Liver (tissue), 10 donors: ENCODE measurements at places on chromosomes 3 and 15.

DNA sequence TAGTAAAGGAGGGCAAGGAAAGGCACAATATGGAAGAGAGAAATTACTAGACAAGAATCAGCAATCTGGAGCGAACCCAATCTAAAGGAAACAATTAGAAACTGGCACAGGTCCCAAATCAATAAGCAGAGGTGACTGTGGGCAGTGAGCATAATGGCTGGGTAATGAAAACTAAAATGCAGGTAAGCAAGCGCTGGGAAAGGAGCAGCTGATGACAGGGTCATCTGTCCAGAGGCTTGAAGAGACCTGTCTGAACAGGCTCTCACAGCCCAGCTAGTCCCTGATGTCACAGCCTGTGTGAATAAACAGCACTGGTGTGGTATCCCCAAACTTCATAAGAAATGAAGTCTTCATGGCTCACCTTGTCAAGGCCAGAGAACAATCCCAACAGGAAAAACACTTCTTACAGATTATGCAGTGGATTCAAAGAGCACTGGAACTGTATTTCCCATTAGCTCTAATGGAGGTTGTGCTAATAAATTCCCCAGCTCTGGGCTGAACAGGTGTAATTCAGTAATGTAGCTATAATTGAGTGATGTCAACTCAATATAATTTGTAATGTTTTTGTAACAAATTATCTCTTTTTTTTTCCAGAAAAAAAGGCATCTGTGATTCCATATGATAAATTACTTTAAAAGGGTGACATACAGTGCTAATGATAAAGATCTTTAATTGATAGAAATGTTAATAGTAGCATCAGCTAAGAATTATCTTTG, 197.3 kb downstream of the FHIT start:
- no peak for DNase-seq

DNA sequence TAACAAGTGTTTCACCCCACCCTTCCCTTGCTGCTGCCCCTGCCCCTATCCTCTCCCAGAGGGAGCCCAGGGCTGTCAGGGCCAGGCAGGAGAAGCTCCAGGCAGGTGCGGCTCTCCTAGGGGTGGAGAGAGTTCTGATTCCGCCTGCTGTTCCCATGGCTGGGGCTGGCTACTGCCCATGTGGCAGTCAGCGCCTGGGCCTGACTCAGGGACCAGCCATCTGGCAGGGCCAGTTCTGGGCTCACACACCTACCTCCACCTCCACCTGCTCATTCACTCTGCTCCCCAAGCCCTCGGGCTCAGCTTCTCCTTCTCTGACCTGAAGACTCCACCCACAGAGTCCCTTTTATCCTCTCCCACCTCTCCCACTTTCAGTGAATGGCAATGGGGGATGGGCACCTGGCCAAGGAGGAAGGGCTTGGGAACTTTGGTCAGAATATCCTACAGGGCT, 23.4 kb downstream of the AMOTL2 start:
- DNase-seq = no peak

DNA sequence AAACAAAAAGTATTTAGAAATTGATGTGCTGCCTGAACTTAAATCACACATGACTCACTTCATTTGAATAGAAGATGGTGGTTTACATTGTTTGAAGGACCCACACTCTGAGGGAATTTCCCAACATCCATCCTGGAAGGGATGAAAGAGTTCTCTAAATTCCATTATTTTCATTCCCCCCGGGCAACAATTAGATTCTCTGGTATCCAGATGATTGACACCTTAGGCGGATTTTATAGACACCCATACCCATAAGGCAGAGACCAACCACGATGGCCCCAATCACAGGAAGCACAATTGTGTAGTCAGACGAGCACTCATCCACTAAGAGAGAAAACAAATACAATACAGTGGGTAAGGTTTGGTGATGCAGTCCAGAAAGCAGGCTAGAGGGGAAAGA, 24.6 kb upstream of the MCCC1 start:
- DNase-seq = no peak

- DNase-seq = no peak
Observed at GRCh38 chr3:99768126-99768525, 49.5 kb upstream of the CMSS1 start.

GRCh38 chr3:159763011-159763601, 225.5 kb upstream of the IL12A start:
- no peak for DNase-seq

- DNase-seq = no peak
Observed at GRCh38 chr15:48395521-48396011, 64.3 kb downstream of the DUT start.

GRCh38 chr3:186589121-186589520, 18.6 kb downstream of the DNAJB11 start:
- DNase-seq = no peak

DNA sequence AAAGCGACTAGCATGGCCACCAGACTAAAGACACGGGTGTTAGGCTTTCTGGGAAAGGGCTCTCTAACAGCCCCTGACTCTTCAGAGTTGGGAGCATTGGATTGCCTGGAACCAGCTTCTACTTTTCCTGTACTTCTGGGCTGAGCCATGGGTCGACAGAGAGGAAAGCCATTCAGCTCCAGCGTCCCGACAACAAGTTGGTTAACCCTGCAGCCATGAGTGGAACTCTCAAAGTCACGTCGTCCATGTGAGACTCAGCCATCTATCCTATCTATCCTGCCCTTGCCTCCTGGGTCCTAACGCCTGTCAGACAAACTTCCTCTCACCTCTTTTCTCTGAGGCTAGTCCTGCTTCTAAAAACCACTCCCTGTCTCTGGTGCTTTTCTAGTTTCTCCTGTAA, 32.6 kb upstream of the TBC1D5 start:
- no peak for DNase-seq

GRCh38 chr3:69531576-69532546, 146.0 kb upstream of the FRMD4B start:
- DNase-seq = no peak

GRCh38 chr15:96586901-96587300, 256.4 kb downstream of the NR2F2 start:
- DNase-seq = no peak

GRCh38 chr3:153623834-153624233, 461.8 kb downstream of the RAP2B start:
- DNase-seq = no peak

GRCh38 chr15:64070965-64071851, 22.4 kb downstream of the CIAO2A start:
- no peak for DNase-seq

GRCh38 chr3:172550347-172550943, 27.2 kb upstream of the TNFSF10 start:
- DNase-seq = no peak

DNA sequence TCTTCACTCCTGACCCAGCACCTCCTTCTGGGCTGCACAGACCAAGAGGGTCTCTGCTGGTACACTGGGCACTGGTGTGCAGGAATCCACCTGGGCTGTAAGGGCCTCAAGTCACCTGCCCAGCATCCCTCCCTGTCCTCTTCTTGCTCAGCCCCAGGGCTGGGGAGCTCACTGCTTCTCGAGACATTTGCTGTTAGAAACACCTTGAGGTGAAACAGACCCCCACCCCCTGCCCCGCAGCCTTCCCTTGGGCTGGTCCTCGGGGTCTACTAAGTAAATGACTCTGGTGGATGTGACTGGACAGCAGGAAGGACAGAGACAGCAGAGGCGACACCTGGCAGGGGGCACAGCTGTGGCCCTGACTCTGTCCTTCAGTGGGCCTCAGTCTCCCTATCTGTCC, 29.1 kb downstream of the LOXL1 start:
- DNase-seq = no peak

DNA sequence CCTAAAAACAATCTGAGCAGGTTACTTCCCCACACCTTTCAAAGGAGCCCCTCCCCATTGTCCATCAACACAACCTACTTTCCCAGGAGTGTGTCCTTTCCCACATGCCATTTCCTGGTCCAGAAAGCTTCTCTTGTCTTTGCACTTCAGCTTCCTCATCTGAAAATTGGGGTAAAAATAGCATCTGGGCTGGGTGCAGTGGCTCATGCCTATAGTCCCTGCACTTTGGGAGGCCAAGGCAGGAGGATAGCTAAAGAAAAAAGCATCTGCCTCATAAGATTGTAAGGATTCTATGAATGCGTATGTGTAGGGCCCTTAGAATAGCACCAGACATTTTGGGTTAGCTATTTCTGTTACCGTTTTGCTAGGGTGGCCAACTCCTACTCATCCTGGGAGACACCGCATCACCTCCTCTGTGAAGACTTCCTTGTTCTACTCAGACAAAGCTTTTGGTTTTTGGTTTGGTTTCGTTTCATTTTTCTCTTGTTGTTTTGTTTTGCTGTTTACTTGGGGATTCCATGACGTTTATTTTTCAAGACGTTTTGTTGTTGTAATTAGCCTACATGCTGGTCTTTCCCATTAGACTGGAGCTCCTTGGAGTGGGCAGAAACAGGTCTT, 224.4 kb upstream of the TLE3 start:
- DNase-seq = no peak

- DNase-seq = no peak
Observed at GRCh38 chr3:88408935-88409334, 259.2 kb downstream of the C3orf38 start.

GRCh38 chr3:171353423-171353822, 106.8 kb downstream of the TNIK start:
- DNase-seq = no peak

DNA sequence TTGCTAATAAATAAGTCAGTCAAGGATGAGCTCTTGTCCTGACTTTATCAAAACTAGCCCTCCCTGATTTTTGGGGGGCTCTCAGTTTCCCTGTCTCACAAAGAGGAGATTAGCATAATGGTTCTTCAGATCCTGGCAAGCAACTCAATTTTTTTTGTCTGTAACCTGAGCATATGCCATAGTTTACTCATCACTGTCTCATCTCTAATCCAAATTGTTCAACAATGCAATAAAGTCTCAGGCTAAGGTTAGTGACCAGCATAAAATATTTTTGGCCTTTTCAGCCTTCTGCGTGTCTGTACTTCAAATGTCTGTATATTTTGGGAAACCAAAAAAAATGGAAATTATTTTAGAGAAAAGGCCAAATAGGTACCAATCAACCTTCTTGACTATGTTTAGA, 465.6 kb upstream of the TPRG1 start:
- DNase-seq = no peak

DNA sequence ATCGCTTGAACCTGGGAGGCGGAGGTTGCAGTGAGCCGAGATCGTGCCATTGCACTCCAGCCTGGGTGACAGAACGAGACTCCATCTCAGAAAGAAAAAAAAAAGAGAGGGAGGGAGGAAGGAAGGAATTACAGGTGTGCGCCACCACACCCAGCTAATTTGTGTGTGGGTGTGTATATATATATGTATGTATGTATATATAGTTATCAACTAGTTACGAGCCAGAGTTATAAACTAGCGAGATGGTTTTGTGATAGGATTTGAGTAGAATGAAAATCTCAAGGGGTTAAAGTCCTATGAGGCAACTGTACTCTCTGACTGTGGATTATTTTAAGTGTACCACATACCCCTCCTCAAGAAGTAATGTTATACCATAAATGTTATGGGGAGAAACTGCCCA, 50.9 kb upstream of the SIN3A start:
- DNase-seq = no peak

DNA sequence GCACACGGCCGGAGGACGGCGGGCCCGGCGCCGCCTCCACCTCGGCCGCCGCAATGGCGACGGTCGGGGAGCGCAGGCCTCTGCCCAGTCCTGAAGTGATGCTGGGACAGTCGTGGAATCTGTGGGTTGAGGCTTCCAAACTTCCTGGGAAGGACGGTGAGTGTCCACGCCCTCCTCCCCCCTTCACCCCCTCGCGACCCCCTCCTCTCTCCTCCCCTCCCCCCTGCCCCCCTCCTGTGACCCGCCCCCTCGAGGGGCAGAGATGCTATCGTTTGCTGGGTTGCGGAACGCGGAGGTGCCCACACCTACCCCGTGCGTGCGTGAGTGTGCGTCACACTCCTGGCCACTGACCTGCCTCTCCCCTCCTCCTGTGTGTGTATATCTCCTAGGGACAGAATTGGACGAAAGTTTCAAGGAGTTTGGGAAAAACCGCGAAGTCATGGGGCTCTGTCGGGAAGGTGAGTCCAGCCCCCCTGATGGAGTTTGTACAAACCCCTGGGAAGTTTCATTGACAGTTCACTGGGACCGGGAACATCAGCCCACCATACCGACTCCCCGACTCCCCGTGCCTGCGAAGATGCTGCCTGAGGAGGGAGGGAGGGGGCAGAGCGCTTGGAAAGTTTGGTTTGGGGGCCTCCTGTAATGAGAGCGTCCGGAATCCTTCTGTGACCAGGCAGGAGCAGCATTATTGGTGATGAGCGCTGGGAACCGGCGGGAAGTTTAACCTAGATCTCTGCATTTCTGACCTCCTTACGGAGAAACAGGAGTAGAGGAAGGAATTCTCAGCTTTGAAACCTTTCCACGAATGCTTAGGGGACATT, 795 bp upstream of the SCAANT1 start:
- DNase-seq = peak; percentile 58

- no peak for DNase-seq
Observed at GRCh38 chr3:193971261-193971751, 164.6 kb upstream of the HES1 start.

GRCh38 chr15:38878026-38878425, 313.4 kb upstream of the RASGRP1 start:
- DNase-seq = no peak

DNA sequence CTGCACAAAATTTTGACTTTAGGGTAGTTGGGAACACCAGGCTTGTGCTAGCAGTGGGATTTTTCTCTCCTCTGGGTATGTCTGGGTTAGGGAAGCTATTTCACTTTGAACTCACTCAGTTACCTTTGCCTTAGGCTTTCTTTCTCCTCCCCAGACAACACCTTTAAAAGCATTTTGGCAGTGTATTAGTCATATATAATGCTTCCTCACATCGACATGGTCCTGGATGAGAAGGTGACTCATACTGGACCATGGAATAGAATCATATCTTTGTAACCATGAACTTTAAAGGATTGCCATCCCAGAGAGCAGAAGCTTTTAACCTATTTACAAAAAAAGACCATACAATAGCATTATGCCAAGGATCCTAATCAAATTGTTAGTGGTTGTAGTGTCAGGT, 2.7 kb downstream of the RYR3 start:
- no peak for DNase-seq
